Hematopoietic multipotent progenitor cell treated with erythropoietin and hydrocortisone succinate and interleukin-3 and kit ligand, for 6 days (in vitro differentiated cells): ENCODE measurements at places on chromosomes 3 and 15.

GRCh38 chr15:29534378-29534777 lies 264.8 kb upstream of the NSMCE3 start:
- DNase-seq: no peak

GRCh38 chr3:195297446-195297845 lies 26.5 kb upstream of the XXYLT1 start:
- DNase-seq: peak; percentile 8

DNA sequence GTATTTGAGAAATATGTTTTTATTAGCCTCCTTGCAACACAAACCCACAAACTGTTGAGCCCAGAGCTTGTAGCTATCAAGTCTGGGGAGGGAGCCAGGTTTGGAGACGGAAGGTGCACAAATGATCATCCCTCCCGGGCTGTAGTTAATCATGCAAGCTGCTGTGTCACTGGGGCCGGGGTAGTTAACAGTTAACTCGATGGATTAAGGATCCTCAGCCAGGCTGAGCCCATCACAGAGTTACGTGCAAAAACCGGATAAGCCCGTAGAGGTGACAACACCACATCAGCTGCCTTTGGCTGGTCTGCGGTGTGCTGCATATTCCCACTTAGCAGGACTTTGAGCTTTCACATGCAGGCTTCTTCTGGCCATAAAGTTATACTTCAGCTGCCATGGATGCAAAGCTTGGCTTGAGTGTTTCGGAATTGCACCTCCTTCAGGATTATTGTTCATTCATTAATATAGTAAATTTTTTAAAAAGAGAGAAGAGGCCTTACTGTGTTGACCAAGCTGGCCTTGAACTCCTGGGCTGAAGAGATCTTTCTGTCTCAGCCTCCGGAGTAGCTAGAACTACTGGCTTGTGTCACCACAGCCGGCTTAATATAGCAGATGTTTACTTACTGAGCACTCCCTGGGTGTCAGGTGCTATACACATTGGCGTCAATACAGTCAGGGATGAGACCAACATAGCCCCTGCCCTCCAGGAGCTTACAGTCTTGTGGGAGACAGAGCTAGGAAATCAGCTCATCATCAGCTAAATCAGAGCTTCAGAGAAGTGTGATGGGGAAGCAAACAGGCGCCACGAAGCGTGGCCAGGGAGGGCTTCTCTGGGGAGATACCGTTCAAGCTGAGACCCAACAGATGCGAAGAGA lies 226.8 kb upstream of the BHLHE40 start:
- peak; percentile 76 for DNase-seq

DNA sequence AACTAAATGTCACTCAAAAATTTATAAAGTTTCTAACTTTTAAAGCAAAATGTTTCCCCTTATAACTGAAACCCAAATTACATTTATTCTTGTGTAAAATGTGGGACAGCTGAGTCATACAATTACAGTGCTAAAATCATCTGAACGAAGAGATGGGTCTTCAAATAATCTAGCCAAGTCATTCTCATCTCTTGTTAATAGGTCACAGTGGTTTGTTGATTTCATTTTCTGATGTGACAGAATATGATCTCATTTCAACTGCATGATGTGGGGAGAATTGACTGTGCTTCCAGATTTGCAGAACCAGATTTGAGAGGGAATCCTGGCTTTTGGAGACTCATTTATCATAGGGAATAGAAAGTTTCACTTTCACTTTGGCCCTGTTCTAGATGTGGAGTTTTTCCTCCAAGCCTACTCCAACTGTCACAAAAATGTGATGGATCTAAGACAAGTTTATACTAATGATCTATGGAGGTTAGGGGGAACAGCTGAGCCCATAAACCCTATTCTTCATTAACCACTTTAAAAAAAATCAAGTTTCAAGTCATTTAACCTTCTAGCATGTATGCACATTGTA lies 685.0 kb downstream of the PDCD6IP start:
- no peak for DNase-seq

DNA sequence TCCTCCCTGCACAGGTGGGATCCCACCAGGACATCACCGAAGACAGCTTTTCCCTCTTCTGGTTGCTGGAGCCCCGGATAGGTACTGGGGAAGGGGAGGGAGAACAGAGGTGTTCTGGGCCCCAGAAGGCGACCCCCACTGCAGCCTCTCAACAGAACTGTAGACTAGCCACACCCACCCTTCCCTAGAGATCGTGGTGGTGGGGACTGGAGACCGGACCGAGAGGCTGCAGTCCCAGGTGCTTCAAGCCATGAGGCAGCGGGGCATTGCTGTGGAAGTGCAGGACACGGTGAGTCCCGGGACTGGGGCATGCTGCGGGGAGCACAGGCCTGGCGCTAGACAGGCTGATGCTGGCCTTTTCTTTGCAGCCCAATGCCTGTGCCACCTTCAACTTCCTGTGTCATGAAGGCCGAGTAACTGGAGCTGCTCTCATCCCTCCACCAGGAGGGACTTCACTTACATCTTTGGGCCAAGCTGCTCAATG lies 809 bp downstream of the NDUFAF3 start:
- DNase-seq: peak; percentile 59

- no peak for DNase-seq
These were observed 250.2 kb upstream of the ATP10A start for GRCh38 chr15:26113296-26113695.

DNA sequence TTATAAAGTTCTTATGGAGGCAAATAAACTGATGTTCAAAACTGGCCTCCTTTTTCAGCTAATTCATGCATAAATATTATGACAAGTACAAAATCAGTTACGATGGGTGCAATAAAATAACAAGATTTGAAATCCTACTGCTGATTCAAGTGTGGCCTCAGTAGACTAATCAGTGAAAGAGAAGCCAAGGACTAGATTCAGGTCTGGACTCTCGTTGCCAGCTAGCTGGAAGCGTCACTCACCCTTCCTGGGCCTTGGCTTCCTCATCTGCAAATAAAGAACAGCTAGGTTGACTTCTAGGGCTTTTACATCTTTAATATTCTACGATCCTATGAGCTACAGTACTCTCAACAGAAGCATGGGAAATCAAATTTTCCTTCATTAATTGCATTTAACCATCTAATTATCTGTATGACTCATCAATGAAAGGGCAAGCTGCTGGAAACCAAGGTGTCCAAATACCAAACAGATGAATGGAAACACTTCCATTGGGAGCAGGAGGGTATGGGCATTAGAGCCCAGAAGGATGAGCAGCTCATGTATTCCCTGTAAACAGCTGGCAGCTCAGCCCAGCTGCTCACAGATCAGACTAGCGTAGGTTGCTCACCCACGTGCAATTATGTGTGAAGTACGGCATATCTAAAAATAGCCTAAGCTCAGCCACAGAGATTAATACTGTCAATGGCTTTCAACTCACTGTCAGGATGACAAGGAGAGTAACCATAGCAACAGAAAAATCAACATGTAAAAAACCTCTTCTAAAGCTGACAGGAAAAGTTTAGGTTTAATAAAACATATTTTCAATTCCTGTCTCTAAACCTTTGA lies 294.8 kb downstream of the PLCL2 start:
- DNase-seq: no peak

- no peak for DNase-seq
These were observed 132.2 kb downstream of the KLF13 start for GRCh38 chr15:31458596-31459399.

DNA sequence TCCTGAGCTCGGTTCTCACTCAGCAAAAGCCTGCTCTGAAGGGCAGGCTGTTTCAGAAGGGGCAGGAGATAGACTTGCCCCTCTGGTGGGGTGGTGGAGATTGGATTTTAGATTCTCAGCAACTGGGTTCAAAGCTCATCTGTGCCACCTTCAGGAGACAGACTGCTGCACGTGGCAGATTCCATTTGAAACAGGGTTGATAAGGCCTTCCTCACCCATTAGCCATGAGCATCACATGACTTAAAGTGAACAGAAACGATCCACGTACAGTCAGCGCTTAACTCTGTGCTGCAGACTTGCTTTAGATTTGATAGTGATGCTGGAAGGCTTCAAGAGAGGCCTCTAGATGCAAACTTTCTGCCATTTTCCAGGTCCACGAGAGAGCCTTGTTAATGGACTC lies 35.0 kb upstream of the MGLL start:
- DNase-seq: peak; percentile 68

GRCh38 chr15:69590932-69591524 lies 138.4 kb downstream of the RPLP1 start:
- no peak for DNase-seq

GRCh38 chr3:46604127-46604526 lies 8.2 kb upstream of the FAM240A start:
- no peak for DNase-seq

GRCh38 chr3:31405515-31405914 lies 127.2 kb upstream of the STT3B start:
- DNase-seq: no peak

DNA sequence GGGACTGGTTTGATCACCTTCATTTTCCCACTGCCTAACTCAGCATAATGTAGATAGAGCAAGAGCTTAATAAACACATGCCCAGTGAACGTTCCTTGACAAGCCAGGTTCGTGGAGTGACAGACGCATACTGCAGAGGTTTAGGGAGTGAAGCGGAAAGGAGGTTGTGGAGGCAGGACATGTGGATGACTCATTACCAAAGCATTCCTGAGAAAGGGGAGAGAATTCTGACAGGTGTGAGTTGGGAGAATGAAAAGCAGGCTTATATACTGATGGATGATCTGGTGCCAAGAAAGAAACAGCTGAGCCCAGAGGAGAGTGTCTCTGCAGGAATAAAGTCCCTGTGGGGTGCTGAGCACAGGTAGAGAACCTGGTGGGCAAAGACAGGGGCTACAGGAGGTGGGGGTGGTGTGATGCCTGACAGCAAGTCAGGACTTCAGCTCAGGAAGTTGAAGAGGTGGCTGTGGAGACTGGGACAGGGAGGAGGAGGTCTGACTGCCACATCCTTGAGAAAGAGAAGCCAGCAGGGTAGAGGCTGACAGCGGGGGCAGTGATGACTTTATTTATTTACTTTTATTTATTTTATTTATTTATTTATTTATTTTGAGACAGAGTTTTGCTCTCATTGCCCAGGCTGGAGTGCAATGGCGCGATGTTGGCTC lies 2.4 kb upstream of the RPL29 start:
- DNase-seq: no peak

DNA sequence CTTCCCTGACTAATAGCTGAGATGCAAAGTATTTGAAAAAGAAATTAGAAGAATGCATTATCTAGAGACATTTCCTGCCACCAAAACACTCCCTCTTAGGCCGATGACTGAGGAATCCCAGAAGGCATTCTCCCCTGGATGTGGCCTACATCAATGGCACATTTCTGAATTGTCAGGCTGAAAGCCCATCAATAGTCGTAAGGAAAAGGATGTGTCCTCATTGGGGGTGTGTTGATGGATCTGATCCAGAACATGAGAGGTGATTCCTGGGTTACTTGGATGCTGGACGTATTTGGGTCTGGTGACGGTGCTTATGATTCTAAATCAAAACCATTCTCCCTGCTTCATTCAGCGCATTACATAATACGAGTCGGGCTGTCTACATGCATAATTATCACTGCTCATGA lies 216.9 kb upstream of the CDIN1 start:
- no peak for DNase-seq

DNA sequence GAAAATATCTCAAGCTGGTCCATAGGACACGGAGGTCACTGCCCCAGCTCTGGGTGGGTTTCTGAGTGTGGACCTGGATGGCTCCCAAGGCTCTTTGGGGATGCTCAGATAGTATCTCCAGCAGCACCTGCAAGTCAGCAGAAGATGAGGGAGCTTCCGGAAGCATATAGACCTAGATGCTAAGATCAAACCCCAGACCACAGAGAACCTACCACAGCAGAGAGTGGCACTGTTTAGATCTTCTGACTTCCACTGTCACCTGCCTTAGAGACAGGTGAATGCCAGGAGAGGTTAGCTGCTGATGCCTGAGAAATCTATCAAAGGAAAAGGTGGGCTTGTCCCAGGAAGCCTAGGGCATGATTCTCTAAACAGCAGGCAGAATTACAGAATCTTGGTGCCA lies 105.7 kb upstream of the TRPM1 start:
- no peak for DNase-seq

- DNase-seq: no peak
These were observed 45.1 kb downstream of the TNIK start for GRCh38 chr3:171415070-171415469.

GRCh38 chr15:61712129-61712759 lies 348.0 kb downstream of the VPS13C start:
- no peak for DNase-seq

DNA sequence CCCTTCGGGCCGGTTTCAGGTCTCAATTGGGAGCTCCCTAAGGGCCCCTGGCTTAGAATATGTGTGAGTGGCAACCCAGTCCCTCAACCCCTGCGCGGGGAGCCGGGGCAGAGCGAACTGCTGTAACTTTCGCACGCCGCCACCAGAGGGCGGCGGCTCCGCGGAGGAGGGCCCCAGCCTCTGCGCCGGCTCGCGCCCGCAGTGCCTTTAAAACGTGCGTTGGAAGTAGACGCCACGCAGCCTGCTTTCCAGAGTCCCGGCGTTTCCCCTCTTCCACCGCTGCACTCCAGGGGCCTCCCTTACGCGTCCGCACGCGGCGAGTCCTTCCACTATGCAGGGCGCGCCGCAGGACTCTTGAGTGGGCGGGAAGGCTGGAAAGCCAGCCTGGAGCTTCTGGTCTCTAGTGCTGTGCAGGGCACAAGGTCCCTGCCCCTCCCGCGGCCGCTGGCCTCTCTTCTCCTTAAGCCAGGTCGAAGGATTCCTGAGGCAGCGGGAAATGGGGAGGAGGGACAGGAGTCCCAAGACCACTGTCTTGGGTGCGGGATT lies 23.7 kb upstream of the RNU6-1 start:
- DNase-seq: peak; percentile 83

GRCh38 chr3:31968927-31969418 lies 12.1 kb downstream of the OSBPL10 start:
- no peak for DNase-seq

- DNase-seq: peak; percentile 63
These were observed at the start of gene SCN5A for GRCh38 chr3:38649500-38650247. Gene SCN5A (minus strand): TSS chr3:38649687. CDS start chr3:38633307, 16,380 bp downstream.

- peak; percentile 73 for DNase-seq
These were observed 2.7 kb downstream of the ADAMTS7 start for GRCh38 chr15:78808550-78808949.

- DNase-seq: peak; percentile 41
These were observed 308.5 kb downstream of the ROBO2 start for GRCh38 chr3:77348244-77348855.

DNA sequence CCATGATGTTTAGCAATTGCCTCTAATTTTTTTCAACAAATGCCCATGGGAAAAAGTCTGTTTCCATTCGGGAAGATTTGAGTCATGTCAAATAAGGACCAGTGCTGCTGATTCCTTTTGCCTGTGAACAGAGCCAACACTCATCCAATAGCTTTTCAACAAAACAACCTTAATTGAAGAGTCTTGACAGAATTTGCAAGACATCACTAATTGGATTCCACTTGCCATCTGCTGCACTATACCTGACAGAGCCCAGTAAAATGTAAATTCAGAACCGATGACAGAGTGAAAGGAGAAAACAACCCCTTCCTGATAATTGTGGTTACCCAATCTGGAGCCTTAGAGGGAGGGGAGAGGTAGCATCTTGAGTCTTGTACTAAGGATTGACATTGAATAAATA lies 426.7 kb downstream of the AGBL1 start:
- DNase-seq: no peak

GRCh38 chr3:142013993-142014392 lies 135.4 kb downstream of the TFDP2 start:
- no peak for DNase-seq

GRCh38 chr15:48010316-48010715 lies 110.5 kb upstream of the SLC24A5 start:
- no peak for DNase-seq
